ENCODE measurements at places on chromosomes 5 and 9. TPM values are rescaled to one million over a fixed set of nuclear protein-coding genes. Genes with fewer than 3 reads are reported as not detected.
A peak's percentile ranks its signal among the peaks of the same experiment; 100 is the strongest.

The GPR151 gene
- total RNA-seq, result not detected

The LHX6 gene
- total RNA-seq, result not detected

The TMEM215 gene
- total RNA-seq, result not detected

The PTGDS gene
- 1.3 TPM for total RNA-seq

The ASS1 gene
- total RNA-seq, result 0.69 TPM

The SPACA9 gene
- total RNA-seq, result 0.95 TPM

The SLC36A2 gene
- not detected for total RNA-seq

The ERAP2 gene
- 74.0 TPM for total RNA-seq

The SPINK7 gene
- total RNA-seq, result not detected

The REEP2 gene
- 2.0 TPM for total RNA-seq

DNA sequence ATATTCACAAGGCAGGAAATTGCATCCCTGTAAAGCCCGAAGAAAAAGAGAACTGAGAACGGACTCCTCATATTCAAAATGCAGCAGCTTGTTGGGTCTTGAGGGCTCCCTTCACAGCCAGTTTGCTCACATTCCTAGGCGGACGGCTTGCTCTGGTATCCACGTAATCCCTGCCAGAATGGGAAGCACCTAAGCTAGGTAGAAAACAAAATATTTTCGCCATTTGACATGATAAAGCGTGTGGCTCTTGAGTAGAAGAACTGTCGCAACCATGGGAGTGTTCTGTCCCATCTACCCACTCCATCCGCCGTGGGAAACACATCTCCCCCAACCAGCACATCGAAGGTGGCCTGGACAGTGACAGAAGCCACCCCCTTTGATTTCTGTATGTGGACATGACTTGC is 183.1 kb downstream of the GAS1 start:
- ATAC-seq, result no peak

- no peak for ATAC-seq
Measured at GRCh38 chr5:171999877-172000276, 6.6 kb downstream of the FBXW11 start.

- peak; percentile 44 for ATAC-seq
Measured at GRCh38 chr5:855771-856530, 5.2 kb upstream of the ZDHHC11 start.

DNA sequence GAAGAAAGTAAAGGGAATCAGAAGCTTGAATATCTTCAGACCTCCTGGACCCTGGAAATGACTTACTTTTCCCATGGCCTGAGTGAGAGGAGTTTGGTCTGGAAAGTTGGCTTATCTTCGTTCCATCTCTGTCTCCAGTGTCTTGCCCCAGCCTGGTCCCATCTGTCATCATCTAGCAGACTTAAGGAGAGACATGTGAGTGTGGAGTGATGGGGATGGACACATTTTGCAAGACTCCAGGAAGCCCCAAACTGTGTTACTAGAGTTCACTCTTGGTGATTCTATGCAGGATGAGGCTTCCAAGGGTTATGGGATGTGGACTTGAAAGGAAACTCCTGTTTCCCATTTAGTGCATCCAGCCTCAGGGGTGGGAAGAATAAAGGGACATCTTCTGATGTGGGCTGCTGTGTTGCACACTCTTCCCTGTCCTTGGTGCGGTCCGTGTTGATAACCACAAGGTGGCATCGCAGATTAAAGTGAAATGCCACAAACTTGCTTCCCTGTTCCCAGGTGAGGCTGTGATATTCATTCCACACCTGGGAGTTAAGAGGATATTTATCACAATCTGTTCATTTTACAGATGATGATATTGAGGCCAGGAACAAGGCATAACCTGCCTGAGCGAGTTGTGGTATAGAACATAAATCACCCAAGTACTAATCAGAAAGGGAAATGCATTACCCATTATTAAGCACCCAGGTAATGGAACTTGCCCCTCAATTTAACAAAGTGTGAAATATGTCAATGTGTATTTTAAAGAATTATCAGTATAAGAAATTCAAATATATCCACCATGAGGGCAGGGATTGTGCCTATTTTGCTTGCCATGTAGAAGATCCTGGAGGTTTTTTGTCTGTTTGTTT is 269.9 kb upstream of the PAPPA start:
- no peak for ATAC-seq

DNA sequence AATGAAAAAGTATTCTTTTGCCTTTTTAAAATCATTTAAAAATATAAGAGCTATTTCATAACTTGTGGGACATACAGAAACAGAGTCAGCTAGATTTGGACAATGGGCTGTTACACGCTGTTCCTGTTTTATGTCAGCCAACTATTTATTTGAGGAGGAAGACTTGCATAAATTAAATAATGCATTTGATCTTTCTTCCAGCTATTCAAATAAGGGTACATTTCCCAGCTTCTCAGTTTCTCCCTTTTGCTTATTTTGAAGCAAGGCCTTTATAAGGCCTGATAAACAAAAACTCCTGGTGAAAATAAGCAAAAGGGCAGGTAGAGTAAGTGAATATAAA is 6.5 kb downstream of the STOM start:
- no peak for ATAC-seq

- no peak for ATAC-seq
Measured at GRCh38 chr9:134063088-134063570, 4.7 kb downstream of the BRD3 start.

- ATAC-seq, result no peak
Measured at GRCh38 chr5:14750712-14751111, 86.2 kb downstream of the OTULIN start.

DNA sequence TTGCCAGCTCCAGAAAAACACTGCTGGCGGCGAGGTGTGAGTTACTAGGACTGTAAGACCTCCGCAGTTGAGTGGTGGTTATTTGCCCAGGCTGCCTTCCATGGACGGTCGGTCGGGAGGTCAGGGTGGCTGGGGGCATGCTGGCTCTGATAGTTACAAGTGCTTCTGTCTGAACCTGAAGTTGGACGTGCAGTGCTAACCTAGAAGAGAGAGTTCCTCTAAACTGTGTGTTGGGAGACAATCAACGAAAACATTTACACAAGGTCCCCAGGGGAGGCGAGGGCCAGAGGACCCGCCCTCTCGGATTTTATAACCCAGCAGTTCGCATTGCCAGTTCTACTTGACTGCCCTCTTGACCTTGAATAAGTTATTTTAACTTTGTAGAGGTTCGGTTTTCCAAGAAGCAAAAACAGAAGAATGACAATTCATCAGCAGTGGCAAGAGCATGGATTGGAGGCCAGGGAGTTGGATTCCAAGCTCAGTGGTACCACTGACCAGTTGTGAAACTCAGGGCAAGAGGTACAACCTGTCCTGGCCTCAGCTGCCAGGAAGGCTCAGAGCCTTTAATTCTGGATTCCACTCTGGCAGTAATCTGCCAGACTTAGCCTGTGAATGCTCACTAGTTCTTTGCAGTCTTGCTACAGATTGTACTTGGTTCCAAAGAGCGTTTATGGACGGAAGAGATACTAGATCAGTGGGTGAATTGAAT is 28.7 kb upstream of the PDE8B start:
- ATAC-seq, result no peak

DNA sequence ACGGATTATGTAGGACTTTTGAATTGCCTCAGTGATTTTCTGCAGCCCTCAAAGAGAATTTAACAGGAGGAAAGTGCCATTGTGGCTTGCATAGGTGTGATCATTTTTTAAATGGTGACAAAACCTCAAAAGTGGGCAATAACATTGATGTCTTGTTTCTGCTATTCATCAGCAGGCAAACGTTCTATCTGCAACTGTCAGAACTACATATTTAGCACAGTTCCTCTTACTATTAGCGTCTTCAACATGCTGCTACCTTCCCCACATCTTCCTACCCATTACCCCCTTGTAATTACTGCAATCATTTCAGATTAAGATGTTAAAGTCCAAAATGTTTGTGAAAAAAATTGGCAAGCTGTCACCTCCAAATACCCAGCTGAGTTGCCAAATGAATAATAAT is 254.6 kb downstream of the SMARCA2 start:
- no peak for ATAC-seq

DNA sequence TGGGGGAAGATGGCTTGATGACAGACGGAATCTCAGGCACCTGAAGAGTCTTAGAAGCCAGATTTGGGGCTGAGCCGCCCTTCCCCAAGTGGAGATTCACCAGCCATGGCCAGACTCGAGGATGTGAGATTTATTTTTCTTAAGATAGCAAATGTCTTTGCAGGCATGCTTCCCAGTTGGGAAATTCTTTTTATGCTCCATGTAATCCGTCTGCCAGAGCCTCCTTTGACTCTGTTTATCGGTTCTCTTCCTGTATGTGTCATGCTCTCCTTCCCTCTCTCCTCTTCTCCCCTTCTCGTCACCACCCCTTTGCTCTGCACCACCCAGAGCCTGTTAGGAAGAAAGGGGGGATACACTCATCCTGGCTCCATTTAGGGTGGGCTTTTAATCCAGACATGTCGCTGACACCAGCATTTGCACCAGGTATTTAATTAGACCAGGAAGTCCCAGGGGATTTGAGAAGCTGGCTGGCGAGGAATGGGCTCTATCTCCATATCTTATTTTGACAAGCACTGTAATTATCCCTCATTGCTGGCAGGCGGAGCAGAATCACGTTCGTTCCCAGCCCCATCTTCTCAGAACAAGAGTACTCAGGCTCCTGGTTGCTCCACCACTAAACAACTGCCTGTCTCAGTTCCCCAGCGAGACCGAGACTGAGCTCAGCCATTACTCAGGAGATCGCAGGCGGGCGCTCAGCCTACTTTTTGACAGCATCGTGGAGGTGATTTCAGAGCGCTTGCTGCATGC is 50.9 kb downstream of the KCNIP1 start:
- ATAC-seq, result no peak

DNA sequence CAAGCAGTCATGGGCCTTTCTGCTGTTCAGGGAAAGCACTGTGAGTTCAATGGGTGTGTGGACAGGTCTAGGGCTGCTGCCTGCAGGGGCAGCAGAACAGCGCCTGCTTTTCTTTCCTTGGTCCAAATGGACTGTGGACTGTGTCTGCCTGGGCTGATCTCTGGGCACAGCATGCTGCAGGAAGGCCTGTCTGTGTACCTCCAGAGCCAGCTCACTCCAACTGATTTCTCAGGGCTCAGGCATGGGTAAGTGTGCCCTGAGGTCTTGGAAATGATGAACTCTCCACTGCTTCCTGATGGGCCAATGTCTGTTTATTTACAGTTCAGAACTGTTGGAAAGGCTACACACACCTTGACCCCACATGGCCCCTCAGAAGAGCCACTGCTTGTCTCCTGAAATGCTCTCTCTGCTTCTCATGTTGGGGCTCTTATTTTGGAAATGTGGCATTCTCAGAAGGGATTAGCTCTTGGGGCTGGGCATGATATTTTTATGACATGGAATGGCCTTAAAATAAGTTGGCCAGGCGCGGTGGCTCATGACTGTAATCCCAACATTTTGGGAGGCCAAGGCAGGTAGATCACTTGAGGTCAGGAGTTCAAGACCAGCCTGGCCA is 27.0 kb downstream of the SLC22A4 start:
- ATAC-seq, result no peak

- no peak for ATAC-seq
Measured at GRCh38 chr5:124212934-124213333, 533.5 kb downstream of the ZNF608 start.

- ATAC-seq, result no peak
Measured at GRCh38 chr5:28850320-28850921, 1812.0 kb upstream of the CDH9 start.

DNA sequence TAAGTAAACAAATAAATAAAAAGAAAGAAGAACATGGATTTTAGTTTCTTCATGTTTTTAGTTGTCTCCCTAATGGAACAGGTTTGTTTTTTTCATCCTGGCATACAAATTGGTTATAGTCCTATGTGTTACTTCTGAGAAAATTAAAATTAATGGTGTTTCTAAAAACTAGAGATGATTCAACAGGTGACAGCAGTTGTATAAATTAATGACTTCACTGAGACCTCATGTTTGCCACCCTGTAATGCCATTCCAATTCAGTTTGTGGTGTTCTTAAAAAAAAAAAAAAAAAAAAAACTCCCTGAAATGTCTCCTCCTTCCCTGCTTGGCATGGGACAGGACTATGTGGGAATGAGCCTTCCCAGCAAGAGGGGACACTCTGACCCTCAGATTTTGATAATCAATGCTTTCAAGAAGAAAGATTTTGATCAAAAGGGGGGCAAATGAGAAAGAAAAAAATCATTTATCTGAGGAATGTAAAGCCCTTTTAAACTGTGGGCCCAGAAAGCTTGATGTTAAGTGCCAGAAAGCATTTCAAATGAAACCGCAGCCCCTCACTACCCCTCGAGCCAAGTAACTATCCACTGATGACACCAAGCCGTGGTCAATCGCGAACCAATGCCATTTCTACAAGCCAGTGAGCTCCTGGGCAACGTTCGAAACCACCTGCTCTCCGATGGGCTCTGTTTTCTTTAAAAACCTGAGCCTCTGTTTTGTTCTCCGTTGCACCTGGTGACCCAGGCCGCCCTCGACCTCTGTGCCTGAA is 941 bp downstream of the EXD3 start:
- no peak for ATAC-seq

- no peak for ATAC-seq
Measured at GRCh38 chr9:94649100-94649819, 9.9 kb upstream of the FBP1 start.

DNA sequence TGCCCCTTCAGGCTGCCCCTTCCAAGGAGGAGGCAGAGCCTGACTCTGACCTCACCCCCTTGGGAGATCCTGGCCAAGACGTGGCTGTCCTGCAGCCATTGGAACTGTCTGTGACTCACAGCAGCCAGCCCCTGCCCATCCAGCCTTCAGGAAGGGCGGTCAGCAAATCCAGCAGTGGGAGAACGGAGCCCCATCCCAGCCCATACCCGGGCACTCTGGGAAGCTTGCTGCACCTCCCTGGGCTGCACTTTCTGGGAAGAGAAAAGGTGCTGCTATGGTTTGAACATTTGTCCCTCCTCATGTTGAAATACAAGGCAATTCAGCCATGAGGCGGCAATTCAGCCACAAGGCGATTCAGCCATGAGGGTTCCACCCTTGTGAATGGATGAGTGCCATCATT is 24.4 kb downstream of the CCDC187 start:
- ATAC-seq, result no peak

GRCh38 chr9:127170652-127171051 is 48.2 kb upstream of the ANGPTL2 start:
- no peak for ATAC-seq

DNA sequence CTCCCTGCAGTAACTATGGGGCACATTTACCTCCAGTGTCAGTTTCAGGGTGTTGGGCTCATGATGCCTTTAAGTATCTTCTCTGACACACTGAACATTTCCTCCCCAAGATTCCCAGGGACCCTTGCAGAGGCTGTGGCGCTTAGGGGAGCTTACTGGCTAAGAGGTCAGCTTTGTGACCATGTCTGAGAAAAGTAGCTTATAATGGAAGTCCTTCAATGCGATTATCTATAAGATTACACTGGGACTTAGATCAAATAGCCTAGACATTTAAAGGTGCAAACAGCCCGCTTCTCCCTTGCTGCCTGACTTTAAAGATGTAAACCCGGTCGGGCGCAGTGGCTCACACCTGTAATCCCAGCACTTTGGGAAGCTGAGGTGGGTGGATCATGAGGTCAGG is 25.4 kb downstream of the FABP6 start:
- no peak for ATAC-seq

- ATAC-seq, result no peak
Measured at GRCh38 chr5:5291357-5291756, 131.1 kb upstream of the ICE1 start.

DNA sequence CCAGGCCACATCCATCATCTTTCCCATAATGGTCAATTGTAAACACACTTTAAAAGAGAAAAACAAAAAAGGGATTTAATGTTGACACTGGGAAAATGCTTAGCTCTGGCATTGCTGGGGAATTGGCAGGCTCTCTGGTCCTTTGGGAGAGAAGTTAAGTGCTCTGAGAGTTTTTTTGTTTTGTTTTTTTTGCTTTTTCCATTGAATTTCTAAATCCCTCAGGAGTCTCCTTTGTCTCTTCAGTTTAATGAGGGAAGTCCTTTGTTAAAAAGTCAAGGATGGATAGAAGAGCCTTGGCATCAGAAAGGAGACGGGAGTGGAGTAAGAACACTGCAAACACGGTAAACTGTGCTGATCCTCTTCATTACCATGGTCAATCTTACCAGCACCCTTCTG is 7.1 kb upstream of the HAND1 start:
- ATAC-seq, result no peak

All from activated T-helper 17 cell treated with anti-CD3 and anti-CD28 coated beads, Interleukin-2, amount 50 U/mL, for 72 hours (primary cell).